Pons (tissue), 1 donor: ENCODE measurements at places on chromosomes 2 and 18.

GRCh38 chr2:150485871-150486538, 1.5 kb downstream of the RND3 start:
- DNase-seq, result no peak

DNA sequence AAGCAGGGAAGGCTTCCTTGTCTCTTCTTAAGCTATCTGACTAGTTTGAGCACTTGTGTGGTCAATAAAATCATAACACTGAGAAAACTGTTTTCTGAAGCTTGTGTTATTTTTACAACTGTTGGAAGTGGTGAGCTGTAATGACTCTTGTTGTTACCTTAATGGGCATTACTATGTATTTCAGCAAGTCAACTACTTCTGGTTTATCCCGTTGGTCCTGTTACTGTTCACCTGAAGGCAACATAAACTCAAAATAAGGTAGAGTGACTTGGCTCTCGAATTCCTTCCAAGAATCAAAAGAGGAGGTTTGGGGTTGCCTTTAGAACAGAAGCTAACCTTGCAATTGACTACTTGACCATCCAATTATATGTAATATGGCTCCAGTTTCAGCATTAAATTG, 23.2 kb upstream of the FIGN start:
- DNase-seq, result no peak

GRCh38 chr2:238030422-238031155, 30.2 kb upstream of the SCLY start:
- DNase-seq, result no peak

GRCh38 chr2:34093790-34094189, 494.7 kb upstream of the FAM98A start:
- no peak for DNase-seq

GRCh38 chr2:162267496-162267895, 24.3 kb upstream of the FAP start:
- no peak for DNase-seq

DNA sequence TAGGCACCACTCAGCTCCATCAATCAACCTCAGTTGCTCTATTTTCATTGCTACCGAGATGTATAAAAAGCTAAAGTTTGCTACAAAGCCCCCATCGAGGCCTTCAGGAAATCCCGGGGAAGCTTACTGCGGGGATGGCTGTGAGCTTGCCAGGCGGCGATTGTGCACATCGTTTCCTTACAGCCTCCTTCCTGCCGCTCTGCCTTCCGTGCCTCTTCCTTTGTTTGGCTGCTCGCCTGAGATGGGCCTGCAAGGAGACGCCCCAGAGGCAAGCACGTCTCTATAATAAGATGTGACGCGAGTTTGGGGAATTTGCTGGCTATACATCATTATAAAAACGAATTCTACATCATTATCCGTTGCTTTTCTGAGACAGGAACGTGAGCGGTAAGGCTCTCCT, 41.6 kb downstream of the DHRS9 start:
- no peak for DNase-seq

GRCh38 chr2:37153224-37153623, 3.6 kb downstream of the EIF2AK2 start:
- no peak for DNase-seq

DNA sequence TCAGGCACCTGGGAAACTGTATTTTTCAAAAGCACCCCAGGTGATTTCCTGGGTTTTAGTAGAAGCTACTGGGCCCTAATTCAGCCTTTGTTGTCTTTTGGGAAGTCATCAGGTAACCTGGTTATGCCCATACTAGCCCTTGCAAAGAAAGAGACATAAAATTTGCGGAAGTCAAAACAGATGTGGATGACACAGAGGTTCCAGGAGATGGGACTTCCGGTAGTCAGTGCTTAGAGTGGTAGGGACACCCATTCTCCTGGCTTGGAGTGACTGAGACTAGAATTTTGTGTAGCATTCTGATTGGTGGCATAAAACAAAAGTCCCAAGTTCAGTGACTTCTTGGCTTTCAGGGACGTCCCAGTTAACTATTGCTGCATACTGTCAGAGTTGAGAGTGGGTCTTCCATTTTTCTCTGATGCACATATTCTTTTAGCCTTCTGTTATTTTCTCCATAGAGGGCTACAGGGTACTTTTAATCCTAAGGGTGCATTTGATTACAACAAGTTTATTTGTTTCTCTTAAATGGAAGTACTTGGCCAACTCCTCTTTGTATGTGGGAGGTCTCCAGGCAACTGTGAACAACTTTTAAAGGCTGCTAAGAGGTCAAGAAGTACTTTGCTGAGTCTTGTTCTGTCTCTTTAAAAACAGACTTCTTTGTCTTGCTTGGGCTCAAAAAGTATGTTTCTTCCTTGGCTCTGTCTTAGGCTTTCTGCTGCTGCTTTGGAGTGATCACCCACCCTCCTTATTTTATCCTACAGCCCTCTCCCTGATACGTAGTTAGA, 8.8 kb downstream of the NAB1 start:
- DNase-seq, result no peak

DNA sequence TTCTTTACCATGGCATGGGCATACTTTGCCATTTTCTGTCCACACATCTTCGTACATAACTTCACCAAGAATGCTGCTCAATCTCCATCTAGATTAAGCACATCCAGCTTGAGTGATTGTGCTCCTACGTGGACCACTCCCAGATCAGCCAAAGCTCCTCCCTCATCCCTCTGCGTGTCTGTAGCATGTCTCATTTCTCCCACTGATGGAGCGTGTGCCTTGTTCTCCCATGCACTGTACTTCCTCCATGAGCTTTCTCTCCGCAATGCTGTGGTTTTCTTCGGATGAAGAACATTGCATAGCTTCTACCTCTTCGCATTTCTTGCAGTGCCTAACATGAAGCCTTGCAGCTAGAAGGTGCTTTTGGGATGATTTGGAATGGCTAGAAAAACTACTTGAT, 13.5 kb downstream of the CCL20 start:
- no peak for DNase-seq

- DNase-seq, result no peak
Measured at GRCh38 chr2:136242687-136243277, 124.8 kb upstream of the CXCR4 start.
